ENCODE measurements at places on chromosomes 5 and 9.
A peak's percentile ranks its signal among the peaks of the same experiment; 100 is the strongest.

DNA sequence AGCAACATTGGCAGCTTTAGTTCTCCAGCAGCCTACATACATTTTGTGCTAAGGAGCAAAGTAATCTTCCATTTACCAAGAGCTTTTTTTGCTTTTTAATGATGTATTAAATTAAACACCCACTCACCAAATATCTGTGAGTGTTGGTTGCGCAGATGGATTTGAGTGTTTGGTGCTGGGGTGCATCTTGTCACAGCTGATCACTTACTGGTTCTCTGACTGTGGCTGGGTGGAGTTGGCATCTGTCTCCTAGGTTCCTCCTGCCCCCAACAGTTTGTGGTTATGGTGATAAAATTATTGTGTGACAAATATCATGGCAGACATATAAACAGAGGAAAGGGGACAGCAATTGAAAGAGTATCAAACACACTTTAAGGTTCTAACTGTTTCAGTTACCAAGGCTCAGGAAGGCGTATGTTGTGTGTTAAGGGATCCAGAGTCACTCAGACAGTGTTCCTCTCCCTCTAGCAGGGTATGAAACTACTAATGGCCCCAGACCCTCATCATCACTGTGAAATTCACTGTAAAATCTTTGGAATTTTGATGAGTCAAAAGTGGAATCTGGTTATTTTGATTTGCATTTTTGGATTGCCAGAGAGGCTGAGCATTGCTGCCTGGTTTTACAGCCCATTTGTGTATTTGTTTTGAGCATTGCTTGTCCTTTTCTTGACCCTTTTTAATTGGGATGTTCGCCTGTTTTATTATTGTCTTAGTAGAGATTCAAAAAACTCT is 81.7 kb downstream of the PDE8B start:
- DNase-seq, result peak; percentile 7

DNA sequence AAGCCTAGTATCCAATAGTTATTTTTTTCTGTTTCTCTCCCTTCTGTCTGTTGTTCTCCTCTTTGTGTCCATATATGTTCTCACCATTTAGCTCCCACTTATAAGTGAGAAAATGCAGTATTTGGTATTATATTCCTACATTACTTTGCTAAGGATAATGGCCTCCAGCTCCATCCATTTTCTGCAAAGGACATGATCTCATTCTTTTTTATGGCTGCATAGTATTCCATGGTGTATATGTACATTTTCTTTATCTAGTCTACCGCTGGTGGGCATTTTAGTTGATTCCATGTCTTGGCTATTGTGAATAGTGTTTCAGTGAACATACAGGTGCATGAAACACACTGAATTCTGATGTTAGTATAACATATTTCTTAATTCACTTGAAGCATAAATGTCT is 348.9 kb upstream of the TRPC7 start:
- DNase-seq, result no peak

DNA sequence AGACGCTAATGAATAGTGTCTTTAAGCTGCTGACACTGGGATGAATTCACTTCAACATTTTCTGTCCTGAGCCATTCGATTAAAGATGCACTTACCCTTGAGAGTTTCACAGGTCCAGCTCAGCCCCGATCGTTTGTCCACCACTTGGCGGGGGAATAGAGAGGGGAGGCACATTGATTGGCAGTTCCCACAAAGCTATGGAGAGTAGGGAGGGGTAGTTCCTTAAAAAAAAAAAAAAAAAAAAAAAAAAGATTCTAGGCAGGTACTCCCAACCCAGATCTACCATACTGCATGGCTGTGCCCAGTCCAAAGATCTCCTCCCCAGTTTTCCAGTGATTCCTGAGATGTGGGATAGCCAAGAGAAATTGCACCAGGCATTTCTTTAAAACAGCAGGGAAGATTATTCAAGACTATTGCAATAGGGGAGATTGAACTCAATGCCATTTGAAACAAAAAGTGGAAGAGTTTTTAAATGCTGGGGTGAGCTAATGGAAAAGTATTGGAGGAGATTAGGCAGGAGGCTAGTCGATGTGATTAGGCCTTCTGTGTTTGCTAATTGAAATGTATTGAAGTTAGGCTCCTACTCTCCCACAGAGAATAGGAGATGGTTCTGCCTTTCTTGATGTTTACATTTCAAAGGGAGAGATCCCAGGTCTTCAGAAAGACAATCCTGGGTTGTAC is 2217.4 kb upstream of the WWC1 start:
- no peak for DNase-seq

GRCh38 chr5:92518318-92518904 is 1062.6 kb downstream of the NR2F1-AS1 start:
- peak; percentile 67 for DNase-seq

DNA sequence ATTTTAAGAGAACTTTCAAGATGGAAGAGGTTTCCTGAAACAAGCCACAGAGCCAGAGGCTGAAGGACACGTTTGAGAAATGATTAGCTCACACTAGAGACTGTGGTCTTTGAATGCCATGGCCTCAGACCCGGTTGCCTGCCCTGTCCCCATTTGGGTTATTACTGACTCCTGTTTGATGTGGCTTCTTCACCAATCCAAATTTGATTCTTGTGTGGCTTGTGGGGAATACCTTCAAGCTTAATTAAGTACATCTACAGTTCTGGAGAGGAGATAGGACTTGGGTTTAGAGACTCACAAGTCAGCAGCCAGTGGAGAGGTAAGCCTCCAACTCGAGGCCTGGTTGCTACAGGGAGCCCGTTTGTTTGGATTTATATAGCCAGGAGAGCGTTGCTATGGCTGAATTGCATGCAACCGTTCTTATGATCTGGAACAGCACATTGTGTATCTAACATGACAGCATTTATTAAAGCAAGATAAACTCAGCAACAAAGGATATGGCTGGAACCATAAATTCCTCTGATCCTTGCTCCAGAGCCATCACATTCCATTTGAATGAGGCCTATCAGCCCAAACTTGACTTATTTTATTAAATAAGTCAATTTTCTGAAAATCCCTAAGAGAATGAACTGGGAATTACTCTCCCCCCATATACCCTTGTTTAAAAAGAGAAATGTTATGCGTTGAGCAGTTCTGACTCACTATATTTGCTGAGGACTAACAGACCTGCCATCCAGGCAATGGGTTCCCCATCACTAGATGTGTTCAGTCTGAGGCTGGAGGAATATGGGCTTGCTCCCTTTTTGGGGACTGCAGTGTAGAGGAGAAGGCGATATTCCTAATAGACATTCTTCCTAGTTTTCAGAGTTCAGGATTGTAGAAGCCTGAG is 88.4 kb upstream of the TNFSF8 start:
- peak; percentile 82 for DNase-seq

- peak; percentile 85 for DNase-seq
Observed at GRCh38 chr5:30918171-30918570, 275.3 kb upstream of the CDH6 start.

GRCh38 chr9:33129886-33130881 is 37.0 kb downstream of the B4GALT1 start:
- peak; percentile 62 for DNase-seq

- peak; percentile 44 for DNase-seq
Observed at GRCh38 chr5:67095346-67096171, 101.0 kb downstream of the CD180 start.

DNA sequence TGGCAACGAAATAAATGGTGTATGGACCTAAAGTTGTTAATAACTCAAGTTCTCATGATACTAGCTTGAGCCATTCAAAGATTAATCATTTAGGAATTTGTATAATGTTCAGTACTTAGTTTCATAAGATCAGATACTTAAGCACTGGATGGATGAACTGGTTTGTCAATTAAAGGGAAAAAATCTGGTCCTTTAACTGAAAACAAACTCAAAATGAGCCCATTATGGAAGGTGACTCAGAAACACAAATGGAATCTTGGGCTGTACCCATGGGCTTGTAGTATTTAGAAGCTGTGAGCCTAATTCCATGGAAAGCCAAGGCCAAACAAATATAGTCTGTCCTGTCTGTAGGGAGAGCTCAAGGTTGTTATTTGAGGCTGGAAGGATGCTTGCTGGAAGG is 27.6 kb upstream of the ADRB2 start:
- DNase-seq, result no peak

GRCh38 chr5:140072812-140073211 is 29.7 kb upstream of the NRG2 start:
- no peak for DNase-seq

GRCh38 chr9:87751868-87752267 is 25.9 kb downstream of the CTSL start:
- no peak for DNase-seq

DNA sequence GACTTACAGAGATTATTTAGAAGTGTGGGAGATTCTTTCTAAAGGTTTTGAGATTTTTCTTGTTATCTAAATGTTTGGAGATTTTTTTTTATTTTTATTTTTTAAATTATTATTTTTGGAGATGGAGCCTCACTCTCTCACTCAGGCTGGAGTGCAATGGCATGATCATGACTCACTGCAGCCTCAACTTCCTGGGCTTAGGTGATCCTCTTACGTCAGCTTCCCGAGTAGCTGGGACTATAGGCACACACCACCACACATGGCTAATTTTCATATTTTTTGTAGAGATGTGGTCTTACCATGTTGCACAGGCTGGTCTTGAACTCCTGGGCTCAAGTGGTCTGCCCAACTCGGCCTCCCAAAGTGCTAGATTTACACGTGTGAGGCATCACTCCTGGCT is 694.5 kb downstream of the TLE1 start:
- DNase-seq, result peak; percentile 58

- no peak for DNase-seq
Observed at GRCh38 chr5:59356813-59357380, 536.6 kb downstream of the PDE4D start.

DNA sequence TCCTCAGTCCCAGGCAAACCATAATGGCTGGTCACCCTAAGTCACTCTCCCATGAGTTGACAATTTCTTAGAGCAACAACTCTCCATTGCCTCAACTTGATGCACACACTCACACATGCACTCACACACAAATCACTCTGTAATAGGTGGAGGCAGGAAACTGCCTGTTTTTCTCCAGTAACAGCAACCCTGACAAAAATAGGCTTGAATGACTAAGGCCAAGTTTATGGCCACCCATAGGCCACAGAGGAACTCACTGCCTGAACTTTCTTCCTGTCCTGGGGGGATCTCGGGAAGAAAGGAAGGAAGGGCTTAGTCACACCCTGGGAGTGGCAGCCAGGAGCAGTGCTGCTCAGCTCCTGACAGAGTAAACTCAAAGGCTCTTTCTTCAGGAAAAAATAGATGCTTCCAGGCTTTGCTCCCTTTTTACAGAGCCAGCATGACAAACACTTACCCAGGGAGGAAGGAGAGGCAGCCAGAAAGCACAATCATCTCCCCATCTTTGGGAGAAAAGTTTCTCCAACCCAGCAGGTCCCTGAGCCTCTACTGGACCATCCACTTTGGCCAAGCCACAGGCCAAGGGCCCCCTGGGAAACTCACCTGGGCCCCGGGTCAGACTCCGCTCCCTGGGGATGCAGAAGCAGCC is 368 bp downstream of the SH3TC2 start:
- DNase-seq, result peak; percentile 47
